ENCODE measurements at places on chromosomes 13 and 19. TPM values are rescaled to one million over a fixed set of nuclear protein-coding genes. Genes with fewer than 3 reads are reported as not detected.
A peak's percentile ranks its signal among the peaks of the same experiment; 100 is the strongest.

GRCh38 chr13:110774051-110774450 lies 60.6 kb downstream of the ING1 start:
- no peak for DNase-seq

DNA sequence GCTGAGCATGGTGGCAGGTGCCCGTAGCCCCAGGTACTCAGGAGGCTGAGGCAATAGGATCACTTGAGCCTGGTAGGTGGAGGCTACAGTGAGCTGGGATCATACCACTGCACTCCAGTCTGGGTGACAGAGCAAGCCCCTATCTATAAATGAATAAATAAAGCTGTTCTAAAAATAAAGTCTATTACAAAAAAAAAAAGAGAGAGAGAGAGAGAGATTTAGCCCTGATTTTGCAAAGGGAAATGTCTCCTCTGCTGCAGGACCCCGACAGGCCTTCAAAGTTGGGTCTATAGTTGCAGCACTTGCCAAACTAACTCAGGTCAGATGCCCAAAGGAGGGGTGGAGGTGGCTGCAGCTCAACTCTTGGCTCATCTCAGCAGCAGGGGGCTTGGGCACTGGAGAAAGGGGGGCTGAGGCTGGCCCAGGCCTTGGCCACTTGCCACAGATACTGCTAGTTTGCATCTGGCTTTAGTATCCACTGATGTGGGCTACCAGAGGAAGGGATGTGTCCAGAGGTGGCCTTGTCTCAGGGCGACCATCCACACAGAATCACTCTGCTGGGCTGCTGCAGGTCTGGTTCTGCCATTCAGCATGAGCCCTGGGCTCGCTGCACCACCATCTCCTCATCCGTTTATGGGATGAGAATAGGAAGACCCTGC lies 30.8 kb upstream of the AKT2 start:
- no peak for DNase-seq

DNA sequence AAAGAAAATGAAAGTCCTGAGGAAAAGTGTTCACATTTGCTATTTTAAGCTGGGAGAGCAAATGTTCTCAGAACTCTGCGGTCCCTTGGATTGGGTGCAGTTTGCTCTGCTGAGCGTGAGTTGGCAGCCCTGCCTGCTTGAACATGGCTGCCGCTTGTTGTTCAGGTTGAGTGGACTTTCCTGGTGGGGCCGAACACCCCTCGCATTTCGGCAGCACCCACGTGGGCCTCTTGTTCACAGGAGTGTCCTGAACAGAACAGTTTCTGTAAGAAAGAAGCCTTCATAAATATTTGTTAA lies 10.8 kb upstream of the RNF113B start:
- no peak for DNase-seq

GRCh38 chr13:62357887-62358645 lies 942.4 kb upstream of the PCDH20 start:
- no peak for DNase-seq

DNA sequence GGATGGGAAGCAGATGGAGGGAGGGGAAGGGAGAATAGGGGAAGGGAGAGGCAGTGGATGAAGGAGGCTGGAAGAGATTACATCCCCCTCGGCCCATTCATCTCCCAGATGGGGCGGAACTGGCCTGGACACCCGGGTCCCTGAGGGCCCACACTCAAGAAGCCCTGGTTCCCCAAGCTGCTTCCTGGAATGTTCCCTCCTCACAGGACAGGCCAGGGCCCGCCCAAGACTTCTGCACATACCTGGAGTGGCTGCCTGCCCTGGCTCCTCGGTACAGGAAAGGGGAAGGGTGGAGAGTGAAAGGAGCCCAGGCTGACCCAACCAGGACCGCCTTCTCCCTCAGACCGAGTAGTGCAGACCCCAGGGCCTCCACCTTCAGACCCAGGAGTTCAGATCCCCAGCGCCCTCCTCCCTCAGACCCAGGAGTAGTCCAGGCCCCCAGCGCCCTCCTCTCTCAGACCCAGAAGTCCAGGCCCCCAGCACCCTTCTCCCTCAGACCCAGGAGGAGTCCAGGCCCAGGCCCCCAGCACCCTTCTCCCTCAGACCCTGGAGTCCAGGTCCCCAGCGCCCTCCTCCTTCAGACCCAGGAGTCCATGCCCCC lies 489 bp downstream of the NTF4 start:
- DNase-seq: no peak

- DNase-seq: no peak
Observed at GRCh38 chr13:20173116-20173746, 12.4 kb upstream of the GJA3 start.

DNA sequence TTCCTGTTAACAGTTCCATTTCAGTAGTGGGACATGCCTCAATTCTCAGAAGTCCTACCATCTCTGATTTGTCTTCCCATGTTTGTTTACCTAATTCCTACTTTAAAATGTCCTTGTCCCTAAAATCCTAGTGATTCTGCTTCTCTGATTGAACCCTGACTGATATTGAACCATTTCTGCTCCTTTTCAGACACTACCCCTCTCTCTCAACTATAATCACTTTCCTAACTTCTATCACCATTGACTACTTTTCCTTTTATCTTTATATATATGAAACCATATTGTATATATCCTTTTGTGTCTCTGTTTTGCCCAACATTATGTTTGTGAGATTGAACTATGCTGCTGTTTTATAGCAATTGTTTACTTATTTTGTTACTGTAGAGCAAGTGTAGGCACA lies 15.6 kb upstream of the ZNF227 start:
- DNase-seq: no peak

DNA sequence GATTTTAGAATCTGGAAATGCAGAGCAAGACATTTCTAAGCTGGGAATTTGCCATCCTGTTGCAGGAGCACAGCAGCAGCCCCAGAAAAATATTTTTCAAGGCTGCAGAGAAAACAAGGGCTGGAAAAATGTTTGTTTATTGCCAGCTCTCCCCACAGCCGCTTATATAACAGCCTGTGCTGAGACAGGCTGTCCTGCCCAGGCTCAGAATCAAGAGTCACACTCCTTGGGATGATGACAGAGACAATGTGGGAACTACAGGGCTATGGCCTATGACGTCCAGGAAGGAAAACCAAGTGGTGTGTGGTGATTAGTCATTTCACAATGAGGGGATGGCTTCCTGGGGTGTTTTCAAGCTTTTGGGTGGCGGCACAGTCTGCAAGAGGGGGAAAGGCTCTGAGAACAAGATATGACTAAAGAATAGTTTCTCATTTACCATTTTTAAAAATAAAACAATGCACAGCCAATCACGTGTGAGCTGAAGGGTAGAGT lies 136.3 kb upstream of the SERP2 start:
- DNase-seq: peak; percentile 18

DNA sequence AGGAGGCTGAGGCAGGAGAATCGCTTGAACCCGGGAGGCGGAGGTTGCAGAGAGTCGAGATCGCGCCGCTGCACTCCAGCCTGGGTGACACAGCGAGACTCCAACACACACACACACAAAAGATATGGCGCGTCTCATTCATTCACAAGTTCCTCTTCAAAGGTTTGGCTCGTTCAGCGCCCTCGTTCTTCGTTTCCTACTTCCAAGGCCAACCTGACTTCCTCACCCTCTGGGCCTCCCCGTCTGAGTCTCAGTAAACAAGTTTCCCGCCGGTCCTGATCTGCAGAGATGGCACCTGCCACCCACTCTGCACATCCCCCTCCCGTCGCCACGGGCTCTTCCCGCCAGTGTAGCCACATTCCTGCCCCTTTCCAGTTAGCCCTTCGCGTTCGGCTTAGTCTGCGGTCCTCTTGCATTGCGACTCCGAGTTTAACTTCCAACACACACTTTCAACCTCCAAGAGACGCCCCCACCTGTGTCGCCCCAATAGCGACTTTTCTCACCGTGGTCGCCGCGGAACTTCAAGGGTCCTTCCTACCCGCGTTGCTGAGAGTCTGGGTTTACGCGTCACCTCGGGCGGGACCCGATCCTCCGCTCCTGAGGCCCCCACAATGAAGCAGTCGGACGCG lies 1.3 kb upstream of the BSG start:
- DNase-seq: peak; percentile 57

GRCh38 chr13:99875391-99875790 lies 96.2 kb downstream of the ZIC5 start:
- DNase-seq: no peak

- DNase-seq: no peak
Observed at GRCh38 chr19:18982669-18983068, 41.7 kb upstream of the HOMER3 start.

Gene PSG2
- total RNA-seq: not detected

Gene ADGRE2
- 0.29 TPM for total RNA-seq

Gene KIR3DL2
- total RNA-seq: not detected

Gene LGALS7
- total RNA-seq: not detected

Gene C13orf46
- 0.99 TPM for total RNA-seq

Measured in activated naive CD8-positive, alpha-beta T cell treated with anti-CD3 and anti-CD28 coated beads for 36 hours (primary cell).